ENCODE measurements at places on chromosomes 3 and 15. TPM values are rescaled to one million over a fixed set of nuclear protein-coding genes. Genes with fewer than 3 reads are reported as not detected.
A peak's percentile ranks its signal among the peaks of the same experiment; 100 is the strongest.

DNA sequence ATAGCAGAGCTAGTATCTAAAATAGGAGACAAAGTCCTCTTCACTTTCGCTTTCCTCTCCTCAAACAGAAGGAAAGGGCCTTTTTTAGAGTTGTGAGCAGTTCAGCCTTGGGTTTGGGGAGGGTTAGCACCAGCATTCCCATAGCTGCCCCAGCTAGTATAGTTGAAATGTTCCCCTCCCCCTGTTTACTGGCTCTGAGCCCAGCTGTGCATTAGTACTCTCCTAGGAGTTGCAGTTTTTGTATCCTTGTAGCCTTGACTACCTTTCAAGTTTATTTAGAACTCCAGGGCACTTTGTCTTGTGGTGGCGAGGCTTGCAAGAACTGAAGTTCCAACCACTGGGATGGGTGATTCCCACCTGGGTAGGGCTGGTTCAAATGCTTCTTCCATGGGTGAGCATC, 245.1 kb upstream of the NAALADL2 start:
- no peak for DNase-seq

GRCh38 chr3:62329971-62330370, 43.4 kb downstream of the FEZF2 start:
- DNase-seq, result no peak

- peak; percentile 90 for DNase-seq
Measured at GRCh38 chr15:68775671-68776476, 44.8 kb downstream of the ANP32A start.

DNA sequence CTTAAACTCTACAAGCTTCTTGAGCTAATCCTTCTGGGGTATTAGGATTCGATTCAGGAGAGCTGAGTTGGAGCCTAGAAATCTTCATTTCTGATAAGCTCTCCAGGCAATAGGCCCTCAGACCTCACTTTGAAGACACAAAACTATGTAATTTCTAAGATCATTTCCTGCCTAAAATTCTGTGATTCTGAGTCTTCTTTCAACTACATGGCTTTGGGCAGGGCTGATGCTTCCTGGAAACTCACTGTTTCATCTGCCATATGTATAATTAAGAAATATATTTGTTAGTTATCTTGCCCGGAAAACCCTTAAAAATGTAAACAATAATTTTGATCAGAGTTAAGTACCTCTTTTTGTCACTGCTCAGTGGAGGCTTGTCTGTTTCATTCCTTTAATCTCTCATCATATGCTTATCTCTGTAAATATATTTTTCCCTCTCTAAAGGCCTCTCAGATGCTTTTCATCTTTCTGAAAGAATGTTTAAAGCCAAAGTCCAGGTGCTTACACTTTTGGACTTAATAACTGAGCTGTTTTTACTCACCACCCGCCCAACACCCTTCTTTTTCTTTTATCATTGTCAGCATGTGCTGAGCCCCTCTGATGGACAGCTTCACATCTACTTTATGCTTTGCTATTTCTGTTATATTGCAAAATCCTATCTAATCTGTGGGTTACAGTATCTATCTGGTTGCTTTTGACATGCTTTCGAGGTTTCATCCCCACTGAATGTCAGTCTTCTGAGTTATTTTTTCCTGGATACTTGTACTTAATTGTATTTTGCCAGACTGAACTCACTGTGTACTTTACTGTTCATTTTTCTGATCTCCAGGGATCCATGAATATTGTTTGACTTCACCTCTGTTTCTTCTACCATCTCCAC, 38.2 kb downstream of the FILIP1L start:
- DNase-seq, result no peak

DNA sequence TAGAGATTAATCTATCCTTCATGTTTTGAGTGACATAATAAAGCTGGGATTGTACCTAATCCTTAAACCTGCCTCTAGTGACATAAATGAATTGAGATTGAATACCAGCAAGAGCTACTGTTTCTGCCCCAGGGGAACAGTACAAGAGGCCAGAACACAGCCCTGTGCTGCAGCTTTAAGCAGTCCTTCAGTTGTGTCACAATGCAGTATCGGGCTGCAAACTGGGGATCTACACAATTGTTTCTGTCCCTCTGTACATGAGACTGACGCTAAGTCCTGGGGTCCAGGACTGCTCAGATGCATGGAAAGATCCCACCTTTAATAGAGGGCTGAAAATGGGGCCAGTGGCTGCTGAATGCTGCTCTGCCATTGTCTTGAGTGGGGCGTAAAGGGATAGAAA, 87.5 kb downstream of the MINAR1 start:
- DNase-seq, result no peak

GP9 gene
- not detected for total RNA-seq

GORASP1 gene
- total RNA-seq, result 58.7 TPM

CCDC80 gene
- 426 TPM for total RNA-seq
